ENCODE measurements at places on chromosomes 6 and 20.

DNA sequence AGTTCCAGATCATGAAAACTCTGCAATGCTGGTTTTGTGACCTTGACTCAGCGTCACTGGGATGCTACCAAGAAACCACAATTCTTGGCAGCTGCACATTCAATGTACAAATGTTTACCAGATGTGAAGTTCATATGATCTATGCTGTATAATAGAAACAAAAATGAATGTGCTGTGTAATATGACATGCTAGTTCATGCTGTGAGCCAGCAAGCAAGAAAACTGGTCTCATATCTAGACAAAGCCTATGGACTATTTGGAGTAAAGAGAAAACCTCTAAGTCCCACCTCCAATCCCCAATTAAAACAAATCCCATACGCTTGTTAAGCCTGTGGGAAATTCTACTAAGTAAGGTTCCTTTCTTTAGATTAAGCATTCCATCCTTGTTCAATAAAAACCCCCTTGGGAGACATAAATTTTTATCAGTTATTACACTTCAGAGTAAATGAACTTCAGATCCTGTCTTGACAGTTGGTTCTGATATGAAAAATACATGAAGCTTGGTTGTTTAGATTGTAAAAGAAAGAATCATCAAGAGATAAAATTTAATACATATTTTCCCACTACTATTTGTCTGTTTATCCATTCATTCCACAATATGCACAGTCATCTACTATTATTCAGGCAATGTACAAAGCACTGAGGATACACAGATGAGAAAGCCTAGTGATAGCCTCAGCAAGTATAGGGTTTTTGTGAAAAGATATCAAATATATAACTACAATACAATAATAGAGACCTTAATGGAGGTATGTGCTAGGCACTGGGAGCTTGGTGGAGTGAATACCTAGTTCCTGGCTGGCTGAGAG lies 20.1 kb downstream of the COL21A1 start:
- DNase-seq: no peak

DNA sequence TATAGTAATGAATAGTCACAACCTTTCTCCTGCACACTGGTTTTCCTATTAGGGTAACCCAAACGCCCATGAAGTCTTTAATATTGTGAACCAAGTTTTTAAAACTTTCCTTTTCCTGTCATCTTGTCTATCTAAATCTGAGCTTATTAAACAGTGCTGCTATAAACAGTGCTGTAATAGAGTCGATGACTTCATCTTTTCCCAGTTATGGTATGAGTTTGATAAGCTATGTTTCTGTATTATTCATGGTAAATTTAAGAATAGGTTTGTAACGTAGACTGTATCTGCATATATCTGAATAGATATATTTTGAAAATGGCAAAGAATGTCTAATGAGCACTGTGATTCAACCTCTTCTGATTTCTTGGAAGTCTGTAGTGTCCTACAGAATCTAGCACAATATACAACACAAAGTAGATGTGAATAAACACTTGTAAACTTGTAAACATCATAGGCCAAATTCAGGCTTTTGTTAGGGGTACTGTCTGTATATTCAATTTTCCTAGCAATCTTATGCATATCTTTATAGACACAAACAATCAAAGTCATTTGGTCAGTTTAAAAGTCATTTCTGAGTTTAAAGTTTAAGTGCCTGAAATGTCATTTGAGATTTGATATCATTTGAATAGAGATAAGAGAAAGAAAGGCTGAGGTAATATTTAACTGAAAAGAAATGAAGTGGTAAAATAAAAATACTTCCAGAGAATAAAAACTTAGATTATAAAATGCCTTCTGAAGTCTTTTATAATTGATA lies 155.5 kb downstream of the PTPRK start:
- no peak for DNase-seq

DNA sequence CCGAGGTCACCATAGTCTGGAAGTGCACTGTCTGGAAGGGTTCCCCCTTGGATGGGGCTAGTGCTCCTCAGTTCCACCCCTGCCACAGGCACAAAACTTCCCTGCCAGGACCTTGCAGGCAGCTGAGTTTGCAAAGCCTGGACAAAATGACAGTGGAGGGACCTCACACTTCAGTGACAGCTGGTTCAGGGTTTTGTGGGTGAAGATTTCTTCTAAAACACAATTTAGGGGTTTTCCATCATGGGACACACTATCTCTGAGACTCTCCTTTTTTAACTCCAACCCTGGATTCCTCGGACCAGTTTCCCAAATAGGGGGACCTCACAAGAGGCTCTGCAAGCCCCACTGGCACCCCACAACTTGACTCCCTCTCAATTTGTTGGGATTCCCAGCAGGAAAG lies 33.6 kb upstream of the PREX1 start:
- DNase-seq: no peak

- peak; percentile 27 for DNase-seq
Measured at GRCh38 chr6:106849676-106850332, 124.7 kb downstream of the CD24 start.

DNA sequence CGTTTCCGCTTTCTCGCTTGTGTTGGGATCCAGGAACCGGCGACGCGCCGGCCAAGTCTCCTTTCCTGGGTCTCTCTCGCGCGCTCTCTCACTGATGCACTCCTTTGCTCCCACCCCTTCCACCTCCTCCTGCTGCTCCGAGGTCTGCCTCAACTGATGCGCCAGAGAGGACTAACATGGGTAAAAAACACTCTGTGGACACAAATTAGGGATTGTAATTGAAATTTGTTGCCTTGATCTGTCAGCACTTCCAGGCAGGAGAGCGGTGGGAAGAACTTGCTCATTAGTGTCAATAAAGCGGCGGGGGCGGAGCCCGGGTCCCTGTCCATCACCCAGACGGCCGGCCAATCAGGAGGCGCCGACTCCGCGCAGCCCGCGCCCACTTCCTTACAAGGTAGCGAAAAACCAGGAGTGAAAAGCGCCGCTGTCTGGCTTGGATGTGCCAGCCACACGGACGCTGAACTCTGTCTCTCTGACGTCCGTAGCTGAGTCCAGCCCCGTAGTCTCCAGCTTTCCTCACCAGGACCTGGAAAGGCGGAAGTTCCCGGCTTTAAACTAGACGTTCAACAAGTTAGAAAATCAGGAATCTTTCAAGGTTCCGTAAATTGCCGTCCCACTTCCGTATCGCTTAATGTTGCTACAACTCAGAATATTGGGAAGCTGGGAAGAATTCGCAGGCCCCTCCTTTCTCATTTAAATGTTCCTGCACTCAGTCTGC lies at the start of gene TBX18:
Gene TBX18 (minus strand): TSS at position 267 of the 718 bp plus-strand sequence. CDS start 417 bp downstream, outside the sequence.
- DNase-seq: no peak

DNA sequence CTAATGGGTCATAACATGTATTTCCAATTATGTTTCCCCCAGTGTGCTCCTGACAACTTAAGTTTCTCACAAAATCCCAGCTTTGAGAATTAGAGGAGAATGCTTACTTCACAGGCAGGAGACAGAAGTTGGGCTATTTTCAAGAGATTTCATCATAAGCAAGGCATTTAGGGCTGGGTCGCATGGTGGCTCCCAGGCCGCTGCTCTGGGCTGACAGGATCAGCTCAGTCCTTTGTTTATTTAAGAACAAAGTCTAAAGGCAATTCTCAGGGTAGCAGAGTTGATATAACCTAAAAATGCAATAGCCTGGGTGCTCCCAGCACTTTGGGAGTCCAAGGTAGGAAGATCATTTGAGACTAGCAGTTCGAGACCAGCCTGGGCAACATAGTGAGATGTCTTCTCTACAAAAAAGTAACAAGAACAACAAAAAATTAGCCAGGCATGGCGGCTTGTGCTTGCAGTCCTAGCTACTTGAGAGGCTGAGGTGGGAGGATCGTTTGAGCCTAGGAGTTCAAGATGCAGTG lies 10.9 kb downstream of the FOXQ1 start:
- DNase-seq: no peak

- DNase-seq: no peak
Measured at GRCh38 chr20:19761841-19762240, 3.8 kb downstream of the RIN2 start.

GRCh38 chr20:22472447-22473100 lies 111.8 kb downstream of the FOXA2 start:
- DNase-seq: no peak

GRCh38 chr6:845566-845965 lies 152.6 kb upstream of the EXOC2 start:
- no peak for DNase-seq

DNA sequence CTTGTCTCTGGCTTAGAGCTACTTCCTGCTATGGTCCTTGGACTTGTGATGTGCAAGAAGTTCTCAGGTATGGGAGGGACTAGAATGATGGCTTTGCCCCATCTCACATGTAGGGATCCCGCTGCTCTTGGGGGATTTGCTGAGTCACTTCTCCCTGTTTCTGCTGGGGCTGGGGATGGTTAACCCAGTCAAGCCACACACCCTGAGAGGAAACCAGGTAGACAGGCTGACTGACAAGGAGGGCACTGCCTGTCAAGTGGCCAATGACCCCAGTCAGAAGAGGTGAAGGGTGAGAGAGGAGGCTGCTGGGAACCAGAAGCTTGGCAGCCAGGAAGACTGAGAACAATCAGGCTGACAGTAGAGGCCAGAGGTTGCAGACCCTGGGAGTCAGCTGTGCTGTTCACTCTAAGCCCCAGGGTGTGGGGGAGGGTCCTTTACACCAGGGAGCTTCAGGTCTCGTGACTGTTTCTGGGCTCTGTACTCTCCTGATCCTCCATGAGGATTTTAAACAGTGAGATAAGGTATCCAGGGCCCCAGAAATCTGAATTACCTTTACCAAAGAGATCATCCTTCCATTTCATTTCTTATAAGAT lies 34.6 kb downstream of the HLA-F start:
- no peak for DNase-seq

DNA sequence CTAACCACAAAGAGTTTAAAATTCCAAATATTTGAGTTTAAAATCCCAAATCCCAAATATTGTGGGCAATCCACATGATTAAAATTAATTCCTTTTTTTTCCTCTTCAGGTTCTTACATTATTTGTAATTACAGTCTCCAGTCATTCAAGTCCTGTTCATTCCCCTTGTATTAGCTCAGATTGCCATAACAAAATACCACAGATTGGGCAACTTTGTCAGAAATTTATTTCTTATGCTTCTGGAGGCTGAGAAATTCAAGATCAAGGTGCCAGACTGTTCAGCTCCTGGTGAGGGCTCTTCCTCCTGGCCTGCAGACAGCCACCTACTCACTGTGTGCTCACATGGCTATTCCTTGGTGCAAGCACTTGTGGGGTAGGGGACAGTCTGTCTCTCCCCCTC lies 105.5 kb downstream of the ARMC2 start:
- no peak for DNase-seq

Measured in HL-60 (cell line).